HepG2 (cell line): ENCODE measurements at places on chromosomes 16 and 17. TPM values are rescaled to one million over a fixed set of nuclear protein-coding genes. Genes with fewer than 3 reads are reported as not detected.

DNA sequence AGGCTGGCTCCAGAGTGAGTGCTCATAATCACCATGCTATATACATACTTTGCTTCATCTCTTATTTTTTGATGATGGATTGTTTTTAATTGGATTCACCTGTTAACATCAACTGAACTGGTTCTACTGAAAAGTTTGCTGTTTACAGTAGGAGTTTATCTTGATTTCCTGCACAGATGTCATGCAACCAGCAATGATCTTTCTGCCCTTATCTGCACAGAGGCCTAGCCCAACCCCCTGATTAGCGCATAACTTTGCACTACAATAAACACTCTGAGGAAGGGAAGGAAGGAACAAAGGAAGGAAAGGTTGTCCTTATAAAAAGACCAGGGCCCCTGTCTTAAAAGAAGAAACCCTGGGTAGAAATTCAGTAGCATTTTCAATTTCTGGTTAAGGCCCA lies 152.9 kb downstream of the RGS9 start:
- no peak overlapping the region for H3K4me3 ChIP-seq
- H3K4me1 ChIP-seq: peaks cover 9% of the 10 kb centered on the region; the same call in 1 of the 2 replicates
- no peak for DNase-seq
- no peak overlapping the region for H3K27ac ChIP-seq
- no peaks in the 10 kb centered on the region for H3K36me3 ChIP-seq

DNA sequence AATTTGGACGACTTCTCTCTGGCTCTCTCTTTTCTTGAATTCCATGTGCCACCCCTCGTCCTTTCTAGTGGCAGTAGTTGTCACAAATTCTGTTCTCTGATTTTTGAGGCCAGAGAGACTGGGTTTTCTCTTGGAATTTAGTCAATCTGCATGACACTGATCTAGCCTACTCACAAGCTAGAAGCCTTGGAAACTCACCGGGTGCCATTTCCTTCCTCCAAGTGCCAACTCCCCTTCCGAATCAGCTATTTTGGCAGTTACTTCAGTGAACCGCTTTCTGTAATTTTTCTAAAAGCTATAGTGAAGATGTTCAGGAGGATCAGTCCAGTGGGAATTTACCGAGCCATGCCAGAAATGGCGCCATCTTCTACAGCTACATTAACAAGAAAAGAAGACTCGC lies 228.9 kb downstream of the PMP22 start:
- no peaks in the 10 kb centered on the region for H3K4me1 ChIP-seq
- no peaks in the 10 kb centered on the region for H3K36me3 ChIP-seq
- DNase-seq: no peak
- H3K27me3 ChIP-seq: peaks cover 4% of the 10 kb centered on the region; the same call in 1 of the 3 replicates
- no peak overlapping the region for H3K27ac ChIP-seq

- H3K4me1 ChIP-seq: no peaks in the 10 kb centered on the region
- no peak overlapping the region for H3K27ac ChIP-seq
- H3K4me3 ChIP-seq: no peak overlapping the region
- H3K36me3 ChIP-seq: peaks cover 90% of the 10 kb centered on the region
- H3K27me3 ChIP-seq: no peaks in the 10 kb centered on the region
Measured at GRCh38 chr16:3661922-3662321, 7.4 kb downstream of the DNASE1 start.

HBZ gene
- not detected in 2 replicates for total RNA-seq

METTL23 gene
- total RNA-seq: 39.7 and 39.9 TPM in 2 replicates

DNA sequence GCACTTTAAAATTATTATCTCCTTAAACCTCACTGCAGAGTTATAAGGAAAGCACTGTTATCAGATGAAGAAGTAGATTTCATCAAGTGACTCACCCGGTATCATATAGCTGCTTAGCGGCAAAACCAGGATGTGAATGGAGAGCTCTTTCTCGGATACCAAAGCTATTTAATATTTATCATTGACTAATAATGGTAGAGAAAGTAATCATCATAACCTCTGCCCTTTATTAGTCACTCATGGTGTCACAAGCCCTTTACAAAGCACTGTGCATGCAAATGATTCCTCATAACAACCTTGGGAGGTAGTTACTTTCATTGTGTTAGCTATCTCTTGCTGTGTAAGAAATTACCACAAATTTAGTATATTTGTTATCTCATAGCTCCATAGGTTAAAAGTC lies 592.9 kb downstream of the MAF start:
- DNase-seq: no peak
- no peaks in the 10 kb centered on the region for H3K36me3 ChIP-seq
